ENCODE measurements at places on chromosomes 5 and 9.

DNA sequence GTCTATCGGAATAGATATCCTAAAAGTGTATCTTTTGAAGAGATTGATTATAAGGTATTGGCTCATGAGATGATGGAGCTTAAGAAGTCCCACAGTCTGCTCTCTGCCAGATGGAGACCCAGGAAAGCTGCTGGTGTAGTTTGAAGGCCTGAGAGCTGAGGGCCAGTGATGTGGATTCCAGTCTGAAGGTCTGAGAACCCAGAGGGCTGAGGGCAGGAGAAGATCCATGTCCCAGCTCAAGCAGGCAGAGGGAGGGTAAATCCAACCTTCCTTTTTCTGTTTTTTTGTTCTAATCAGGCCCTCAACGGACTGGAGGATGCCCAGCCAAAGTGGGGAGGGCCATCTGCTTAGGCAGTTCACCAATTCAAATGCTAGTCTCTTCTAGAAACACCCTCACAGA, 11.0 kb upstream of the ABL1 start:
- DNase-seq, result no peak

- no peak for DNase-seq
Observed at GRCh38 chr9:71769175-71770161, 1.2 kb upstream of the CEMIP2 start.

DNA sequence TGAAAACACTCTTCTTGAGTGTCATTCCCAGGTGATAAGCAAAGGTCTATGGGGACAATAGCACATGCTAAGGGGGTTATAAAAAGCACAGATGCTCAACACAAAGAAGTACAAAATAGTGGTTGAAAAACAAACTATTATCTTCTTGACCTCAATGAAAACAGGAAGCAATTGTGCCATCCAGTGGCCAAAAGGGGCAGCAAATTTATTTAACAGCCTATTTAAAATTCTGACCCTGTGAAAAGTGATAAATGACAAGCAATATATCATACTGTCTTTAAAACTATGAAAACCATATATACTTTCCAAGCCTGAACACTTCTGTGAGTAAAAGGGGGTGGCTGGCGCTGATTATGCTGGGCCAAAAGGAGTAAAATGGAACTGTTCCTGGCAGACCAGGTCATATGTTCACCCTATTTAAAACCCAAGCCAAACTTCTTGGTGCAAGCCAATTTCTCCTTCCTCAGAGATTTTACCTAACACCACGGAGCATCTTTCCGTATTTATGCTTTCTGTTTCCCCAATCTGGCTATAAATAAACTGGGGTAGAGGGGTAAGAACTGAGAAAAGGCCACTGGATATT, 29.7 kb downstream of the TEX10 start:
- no peak for DNase-seq

DNA sequence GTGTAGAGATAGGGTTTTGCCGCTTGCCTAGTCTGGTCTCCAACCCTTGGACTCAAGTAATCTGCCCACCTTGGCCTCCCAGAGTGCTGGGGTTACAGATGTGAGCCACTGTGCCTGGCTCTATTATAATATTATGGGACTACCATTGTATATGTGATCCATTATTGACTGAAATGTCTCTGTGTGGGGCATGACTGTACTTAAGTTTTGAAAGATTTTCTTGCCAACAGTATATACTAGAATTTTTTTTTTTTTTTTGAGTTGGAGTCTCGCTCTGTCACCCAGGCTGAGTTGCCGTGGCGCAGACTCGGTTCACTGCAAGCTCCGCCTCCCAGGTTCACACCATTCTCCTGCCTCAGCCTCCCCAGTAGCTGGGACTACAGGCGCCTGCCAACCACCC, 17.8 kb downstream of the SPIN1 start:
- DNase-seq, result no peak

- DNase-seq, result no peak
Observed at GRCh38 chr5:83724935-83725334, 4.3 kb upstream of the HAPLN1 start.

DNA sequence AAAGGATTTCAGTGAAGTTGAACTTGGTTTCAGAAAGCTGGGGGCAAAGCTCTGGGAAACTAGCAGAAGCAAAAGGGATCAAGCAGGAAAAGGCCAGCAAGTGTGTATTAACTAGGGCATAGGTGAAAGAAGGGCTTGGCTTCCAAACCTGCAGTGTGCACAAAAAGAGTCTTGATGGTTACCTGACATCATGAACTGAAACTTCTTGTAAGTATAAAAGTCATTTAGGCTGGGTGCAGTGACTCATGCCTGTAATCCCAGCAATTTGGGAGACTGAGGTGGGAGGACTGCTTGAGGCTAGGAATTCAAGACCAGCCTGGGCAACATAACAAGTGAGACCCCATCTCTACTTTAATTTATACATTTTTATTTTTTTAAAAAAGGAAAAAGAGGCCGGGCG, 216.4 kb downstream of the EPB41L4A start:
- DNase-seq, result no peak

- no peak for DNase-seq
Observed at GRCh38 chr5:94157704-94158539, 416.5 kb upstream of the POU5F2 start.

GRCh38 chr5:32147959-32148358, 26.2 kb downstream of the GOLPH3 start:
- DNase-seq, result no peak

DNA sequence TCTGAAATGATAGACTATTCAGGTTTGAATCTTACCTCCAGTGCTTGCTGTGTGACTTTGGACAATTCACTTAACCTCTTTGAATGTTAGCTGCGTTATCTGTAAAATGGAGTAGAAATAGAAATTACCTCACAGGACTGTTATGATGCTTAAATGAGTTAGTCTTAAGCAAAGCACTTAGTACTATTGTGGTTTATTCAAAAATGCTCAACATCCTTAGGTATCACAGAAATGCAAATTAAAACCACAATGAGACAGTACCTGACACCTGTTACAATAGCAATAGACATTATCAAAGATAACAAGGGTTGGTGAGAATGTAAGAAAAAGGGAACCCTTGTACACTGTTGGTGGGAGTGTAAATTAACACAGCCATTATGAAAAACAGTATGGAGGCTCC, 77.6 kb upstream of the FREM1 start:
- no peak for DNase-seq

DNA sequence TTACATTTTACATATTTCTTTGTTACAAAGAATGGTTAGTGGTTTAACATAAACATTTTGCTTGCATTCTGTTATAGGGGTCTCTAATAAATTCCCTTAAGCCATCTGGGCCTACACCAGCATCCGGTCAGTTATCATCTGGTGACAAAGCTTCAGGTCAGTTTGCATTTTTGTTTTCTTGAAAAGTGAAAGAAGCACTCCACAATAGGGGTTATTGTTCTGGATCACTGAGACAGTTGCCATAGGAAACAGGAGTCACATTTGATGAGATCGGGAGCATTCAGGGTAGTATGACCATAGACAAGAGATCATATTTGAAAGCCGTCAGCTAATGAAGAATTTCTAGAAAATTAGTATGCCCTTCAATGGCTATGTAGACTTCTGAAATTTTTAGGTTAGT, 63.6 kb downstream of the NUP214 start:
- no peak for DNase-seq

GRCh38 chr9:131606896-131607567, 61.7 kb downstream of the PRRT1B start:
- DNase-seq, result no peak

- no peak for DNase-seq
Observed at GRCh38 chr9:32578976-32579375, 6.0 kb upstream of the NDUFB6 start.

DNA sequence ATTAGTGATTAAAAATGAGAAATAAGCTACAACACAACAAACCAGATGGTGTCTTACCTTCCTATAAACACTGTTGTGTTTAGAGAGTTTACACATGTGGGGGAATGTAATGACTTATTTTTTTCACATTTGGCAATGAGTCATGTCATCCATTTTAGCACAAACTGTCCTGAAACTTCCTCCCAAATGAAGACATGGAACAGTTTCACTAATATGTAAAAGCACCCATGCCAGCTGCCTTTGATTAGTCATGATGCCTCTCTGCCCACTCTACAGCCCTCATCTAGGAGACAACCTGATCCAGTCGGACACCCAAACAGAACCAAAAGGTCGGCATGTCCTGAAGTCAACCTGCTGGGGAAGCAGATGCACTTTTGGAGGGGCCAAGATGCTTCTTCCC, 98.2 kb downstream of the SEMA5A start:
- no peak for DNase-seq

DNA sequence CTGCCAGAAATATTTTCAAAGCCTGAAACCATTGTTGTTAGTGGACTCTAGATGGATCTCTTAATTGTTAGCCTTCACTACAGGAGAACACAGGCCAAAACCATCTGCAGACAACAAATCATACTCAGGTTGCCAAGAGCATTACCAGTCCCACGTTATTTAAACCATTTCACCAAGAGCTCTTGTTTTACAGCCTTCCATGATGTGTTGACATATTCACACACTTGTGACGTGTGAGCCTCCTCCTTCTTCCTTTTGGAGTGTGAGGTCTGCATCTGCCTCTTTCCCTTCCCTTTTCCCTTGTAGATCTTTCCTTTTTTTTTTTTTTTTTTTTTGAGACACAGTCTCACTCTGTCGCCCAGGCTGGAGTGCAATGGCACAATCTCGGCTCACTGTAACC, 279.0 kb downstream of the AUH start:
- DNase-seq, result no peak

DNA sequence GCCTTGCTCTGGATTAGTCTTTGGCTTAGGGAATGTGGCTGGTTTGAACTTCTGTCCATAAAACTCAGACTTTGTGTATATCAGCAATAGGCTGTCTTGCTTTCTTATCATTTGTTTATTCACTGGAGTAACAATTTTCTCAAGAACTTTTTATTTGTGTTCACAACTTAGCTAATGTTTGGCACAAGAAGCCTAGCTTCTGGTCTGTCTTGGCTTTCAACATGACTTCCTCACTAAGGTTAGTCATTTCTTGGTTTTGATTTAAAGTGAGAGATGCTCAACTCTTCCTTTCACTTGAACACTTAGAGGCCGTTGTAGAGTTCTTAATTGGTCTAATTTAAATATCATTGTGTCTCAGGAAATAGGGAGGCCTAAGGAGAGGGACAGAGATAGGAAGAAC, 4.9 kb downstream of the FBXO38 start:
- no peak for DNase-seq

- DNase-seq, result no peak
Observed at GRCh38 chr5:179346875-179347274, 1.6 kb upstream of the ADAMTS2 start.

DNA sequence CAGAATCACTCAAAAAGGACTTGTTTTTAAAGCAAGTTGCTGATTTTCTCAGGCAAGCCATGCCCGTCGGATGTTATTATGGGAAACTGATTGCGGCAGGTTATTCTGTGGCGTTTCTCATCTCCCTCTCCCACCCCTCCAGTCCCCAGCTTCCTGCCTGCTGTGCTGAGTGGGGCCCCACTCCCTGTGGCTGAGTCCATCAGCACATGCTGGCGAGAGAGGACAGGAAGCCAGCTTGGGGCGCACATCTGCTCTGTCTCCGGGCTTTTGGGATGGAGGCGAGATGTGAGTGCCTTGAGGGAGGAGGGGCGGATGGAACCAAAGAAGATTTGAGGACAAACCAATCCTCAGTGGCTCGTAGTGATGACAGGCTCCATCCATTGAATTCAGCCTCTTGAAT, 108.0 kb downstream of the DAPK1 start:
- DNase-seq, result no peak

- no peak for DNase-seq
Observed at GRCh38 chr9:75876999-75877640, 13.4 kb upstream of the PCSK5 start.

DNA sequence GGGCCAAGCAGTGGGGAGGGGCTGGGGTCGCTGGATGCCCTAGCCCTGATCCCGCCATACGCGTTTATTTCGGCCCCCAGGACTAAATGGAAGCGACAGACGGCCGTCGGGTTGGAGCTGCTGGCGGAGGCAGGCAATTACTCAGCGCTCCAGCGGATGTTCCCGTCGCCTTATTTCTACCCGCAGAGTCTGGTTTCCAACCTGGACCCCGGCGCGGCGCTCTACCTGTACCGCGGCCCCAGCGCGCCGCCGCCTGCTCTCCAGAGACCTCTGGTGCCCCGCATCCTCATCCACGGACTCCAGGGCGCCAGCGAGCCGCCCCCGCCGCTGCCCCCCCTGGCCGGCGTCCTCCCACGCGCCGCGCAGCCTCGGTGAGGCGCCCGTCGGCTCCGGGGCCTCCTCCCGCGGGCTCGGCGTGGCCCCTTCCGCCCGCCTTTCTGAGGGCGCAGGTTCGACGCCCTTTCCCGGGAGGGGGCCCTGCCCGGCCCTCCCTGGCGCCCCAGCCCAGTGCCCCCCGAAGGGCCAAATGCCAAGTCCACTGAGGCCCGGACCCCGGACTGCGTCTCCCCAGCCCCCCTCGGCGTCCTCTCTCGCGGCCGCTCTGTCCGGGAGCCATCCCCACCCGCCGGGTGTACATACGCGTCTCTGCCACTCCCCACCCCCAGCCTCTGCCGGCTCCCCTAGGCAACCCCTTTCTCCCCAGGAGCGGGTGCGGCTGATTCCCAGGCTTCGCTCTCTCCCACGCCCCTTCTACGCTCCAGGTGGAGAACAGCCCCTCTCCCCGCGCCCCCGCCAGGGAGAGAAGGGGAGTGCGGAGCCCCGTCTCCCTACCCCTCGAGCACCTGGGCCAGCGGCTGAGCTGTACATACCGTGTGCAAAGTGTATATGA, 7.0 kb downstream of the BARHL1 start:
- no peak for DNase-seq

DNA sequence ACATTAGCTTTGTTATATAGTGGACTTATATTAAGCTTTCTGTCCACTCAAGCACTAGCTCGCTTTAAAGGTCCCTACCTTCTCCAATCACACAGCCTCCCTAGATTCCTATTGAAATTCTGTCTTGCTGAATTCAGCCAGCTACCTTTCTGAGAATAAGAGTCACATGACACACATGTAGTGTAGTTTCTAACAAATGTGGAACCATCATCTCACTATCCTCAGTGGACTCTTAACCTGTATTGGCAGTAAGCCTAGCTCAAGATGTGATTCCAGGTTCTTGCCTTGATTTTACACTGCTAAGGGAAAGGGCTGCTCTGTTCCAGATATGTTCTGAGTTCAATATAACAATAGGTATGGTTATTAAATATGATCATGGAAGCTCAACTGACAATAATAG, 11.4 kb downstream of the FAM219A start:
- no peak for DNase-seq

All from glomerular endothelial cell (primary cell).